Stimulated activated CD8-positive, alpha-beta memory T cell treated with anti-CD3 and anti-CD28 coated beads, Interleukin-2, amount 100 ng/mL, for 48 hours (primary cell): ENCODE measurements at places on chromosomes 4 and X.

DNA sequence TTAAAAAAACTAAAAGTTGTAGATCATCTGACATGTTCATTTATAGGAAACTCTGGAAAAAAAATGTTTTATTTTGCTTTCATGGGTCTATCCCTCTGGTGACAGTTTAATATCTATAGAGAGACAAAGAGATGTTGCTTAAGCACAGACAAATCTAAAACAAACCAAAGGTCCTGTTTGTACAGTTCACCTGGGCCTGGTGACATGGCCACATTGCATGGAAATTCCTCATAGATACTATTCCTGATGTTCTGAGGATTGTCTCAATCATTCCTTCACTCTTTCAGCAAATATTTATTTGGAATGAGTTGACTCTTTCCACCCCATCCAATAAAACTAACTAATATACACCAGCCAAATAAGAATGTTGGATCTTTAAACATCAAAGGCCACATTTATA is 259.1 kb upstream of the NOCT start:
- no peak for DNase-seq

- DNase-seq: peak; percentile 13
Measured at GRCh38 chr4:108762559-108763225, at the start of gene ETNPPL. TSS of gene ETNPPL (minus strand) at chr4:108763053. CDS start at chr4:108762898, 155 bp downstream.

DNA sequence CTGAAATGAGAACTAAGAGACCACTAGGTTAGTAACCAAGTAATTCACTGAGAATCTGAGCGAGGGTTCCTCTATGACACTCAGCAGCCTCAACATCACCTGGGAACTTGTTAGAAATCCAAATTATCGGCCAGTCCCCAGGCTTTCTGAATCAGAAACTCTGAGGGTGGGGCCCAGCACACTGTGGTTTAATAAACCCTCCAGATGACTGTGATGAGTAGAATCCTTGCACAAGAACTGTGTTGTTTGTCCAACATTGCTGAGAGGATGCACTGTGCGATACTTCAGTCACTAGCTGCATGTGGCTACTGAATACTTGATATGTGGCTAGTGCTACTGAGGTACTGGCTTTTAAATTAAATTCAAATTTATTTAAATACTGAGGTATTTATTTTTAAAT is 243.9 kb downstream of the MAML3 start:
- DNase-seq: no peak

GRCh38 chr4:25890571-25891485 is 23.2 kb upstream of the SMIM20 start:
- no peak for DNase-seq

GRCh38 chr4:95093936-95094929 is 336.5 kb downstream of the BMPR1B start:
- no peak for DNase-seq

- no peak for DNase-seq
Measured at GRCh38 chr4:156237231-156237630, 283.6 kb upstream of the CTSO start.

- peak; percentile 89 for DNase-seq
Measured at GRCh38 chr4:81471588-81472280, at the start of gene RASGEF1B. TSS of gene RASGEF1B (minus strand) at chr4:81471907. CDS start at chr4:81459508, 12,399 bp downstream.

GRCh38 chr4:3740256-3740655 is 25.9 kb upstream of the ADRA2C start:
- no peak for DNase-seq

DNA sequence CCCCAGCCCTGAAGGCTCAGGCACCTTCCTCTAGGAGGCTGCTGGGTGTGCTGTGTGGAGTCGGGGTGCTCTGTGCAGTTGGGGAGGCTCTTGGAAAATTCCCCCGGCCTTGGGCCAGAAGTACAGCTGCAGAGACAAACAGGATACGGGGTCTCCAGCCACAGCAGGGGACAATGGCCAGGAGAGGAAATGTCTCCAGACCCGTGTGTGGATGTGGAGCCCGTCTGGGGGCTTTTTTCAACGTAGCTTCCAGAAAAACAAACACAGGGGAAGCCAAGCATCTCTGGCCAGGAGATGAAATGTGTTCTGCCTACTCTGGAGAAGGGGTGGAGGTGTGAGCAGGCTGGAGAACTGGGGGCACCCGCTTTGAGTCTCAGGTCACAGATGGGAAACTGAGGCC is 3.7 kb upstream of the SH3TC1 start:
- DNase-seq: no peak

DNA sequence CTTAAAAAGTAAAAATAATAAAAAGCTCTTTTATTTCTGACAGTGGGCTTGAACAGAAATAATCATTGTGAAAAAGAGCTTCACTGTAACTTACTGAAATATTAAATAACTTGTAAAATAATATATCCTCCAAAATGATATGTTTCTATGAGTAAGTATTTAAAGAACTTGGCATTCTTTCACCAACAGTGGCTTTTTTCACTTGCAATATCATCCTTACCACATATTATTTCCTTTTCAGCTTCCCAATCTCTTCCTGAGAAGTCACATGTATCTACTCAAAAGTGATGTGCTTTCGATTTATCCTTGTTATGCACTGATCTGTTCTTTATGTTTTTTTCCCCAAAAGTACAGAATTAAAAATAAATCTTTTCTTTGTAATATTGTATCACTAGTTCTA is 2.2 kb upstream of the PCDH18 start:
- DNase-seq: no peak

DNA sequence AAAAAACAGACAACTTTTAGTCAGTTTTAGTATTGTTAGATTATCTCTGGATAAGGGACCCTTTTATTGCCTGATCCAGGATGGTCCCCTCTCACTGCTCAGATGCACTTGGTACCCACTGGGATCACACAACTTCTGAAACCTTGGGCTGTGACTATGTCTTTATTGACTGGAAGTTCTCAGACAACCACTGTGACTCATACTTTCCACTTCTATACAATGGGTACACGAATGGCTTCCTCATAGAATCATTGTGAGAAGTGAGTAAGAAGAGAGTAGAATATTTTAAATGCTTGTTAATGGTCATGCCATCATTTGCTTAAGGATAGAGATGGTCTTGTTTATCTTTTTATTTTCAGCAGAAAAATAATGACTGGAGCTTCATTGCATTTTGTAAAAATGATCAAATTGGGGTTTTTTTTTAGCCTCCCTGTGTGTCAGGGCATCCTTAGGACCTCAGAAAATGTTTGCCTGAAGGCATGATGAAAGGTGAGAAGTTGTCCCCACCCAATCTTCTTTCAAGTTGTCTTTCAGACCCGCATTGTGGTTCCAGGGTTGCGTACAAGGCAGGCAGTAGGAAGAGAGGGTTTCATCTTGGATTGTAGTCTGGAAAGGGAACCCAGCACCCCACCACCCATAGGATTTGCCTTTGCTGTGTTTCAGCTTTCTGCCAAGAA is 115.1 kb downstream of the CPEB2 start:
- DNase-seq: no peak

DNA sequence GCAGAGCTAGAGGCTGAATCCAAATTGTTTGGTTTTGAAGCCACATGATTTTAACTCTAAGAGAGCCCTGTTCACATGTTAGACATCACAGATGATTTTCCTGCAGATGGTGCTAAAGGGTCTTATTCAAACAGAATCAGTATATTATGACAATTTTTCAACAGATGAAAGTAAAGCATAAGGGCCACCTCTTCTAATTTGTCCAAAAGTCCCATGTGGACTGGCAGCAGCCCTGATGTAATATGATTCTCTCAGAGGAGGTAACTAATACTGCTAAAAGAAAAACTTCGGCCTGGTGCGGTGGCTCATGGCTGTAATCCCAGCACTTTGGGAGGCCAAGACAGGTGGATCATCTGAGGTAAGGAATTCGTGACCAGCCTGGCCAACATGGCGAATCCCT is 26.0 kb upstream of the SETD7 start:
- DNase-seq: no peak

- no peak for DNase-seq
Measured at GRCh38 chr4:8254076-8254475, 15.5 kb upstream of the HTRA3 start.

DNA sequence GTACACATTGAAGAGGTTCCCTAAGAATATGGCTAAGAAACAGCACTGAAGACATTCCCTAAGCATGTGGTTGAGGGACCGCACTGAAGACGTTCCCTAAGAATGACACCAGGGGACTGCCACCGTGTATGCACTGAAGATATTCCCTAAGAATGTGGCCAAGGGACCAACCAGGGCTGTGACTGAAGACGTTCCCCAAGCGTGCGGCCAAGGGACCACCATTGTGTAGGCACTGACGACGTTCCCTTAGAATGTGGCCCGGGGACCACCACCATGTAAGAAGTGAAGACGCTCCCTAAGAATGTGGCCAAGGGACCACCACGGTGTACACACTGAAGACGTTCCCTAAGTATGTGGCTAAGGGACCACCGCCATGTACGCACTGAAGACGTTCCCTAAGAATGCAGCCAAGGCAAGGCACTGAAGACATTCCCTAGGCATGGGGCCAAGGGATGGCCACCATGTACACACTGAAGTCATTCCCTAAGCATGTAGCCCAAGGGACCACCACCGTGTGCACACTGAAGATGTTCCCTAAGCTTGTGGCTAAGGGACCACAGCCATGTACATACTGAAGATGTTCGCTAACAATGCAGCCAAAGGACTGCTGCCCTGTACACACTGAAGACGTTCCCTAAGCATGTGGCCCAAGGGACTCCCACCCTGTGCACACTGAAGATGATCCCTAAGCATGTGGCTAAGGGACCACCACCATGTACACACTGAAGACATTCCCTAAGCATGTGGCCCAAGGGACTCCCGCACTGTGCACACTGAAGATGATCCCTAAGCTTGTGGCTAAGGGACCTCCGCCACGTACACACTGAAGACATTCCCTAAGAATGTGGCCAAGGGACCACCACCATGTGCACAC is 22.0 kb downstream of the DHRSX start:
- no peak for DNase-seq

- no peak for DNase-seq
Measured at GRCh38 chrX:24175276-24175675, 25.7 kb downstream of the ZFX start.
